Ecto neural progenitor cell (in vitro differentiated cells): ENCODE measurements at places on chromosomes 2 and 18.
A peak's percentile ranks its signal among the peaks of the same experiment; 100 is the strongest.

DNA sequence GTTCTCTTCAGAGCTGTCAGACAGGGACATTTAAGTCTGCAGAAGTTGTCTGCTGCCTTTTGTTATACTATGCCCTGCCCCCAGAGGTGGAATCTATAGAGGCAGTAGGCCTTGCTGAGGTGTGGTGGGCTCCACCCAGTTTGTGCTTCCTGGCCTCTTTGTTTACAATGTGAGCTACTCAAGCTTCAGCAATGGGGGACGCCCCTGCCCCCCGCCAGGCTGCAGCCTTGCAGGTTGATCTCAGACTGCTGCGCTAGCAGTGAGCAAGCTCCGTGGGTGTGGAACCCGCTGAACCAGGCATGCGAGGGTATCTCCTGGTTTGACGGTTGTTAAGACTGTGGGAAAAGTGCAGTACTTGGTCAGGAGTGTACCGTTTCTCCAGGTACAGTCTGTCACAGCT is 24.0 kb upstream of the PAIP2B start:
- no peak for DNase-seq

DNA sequence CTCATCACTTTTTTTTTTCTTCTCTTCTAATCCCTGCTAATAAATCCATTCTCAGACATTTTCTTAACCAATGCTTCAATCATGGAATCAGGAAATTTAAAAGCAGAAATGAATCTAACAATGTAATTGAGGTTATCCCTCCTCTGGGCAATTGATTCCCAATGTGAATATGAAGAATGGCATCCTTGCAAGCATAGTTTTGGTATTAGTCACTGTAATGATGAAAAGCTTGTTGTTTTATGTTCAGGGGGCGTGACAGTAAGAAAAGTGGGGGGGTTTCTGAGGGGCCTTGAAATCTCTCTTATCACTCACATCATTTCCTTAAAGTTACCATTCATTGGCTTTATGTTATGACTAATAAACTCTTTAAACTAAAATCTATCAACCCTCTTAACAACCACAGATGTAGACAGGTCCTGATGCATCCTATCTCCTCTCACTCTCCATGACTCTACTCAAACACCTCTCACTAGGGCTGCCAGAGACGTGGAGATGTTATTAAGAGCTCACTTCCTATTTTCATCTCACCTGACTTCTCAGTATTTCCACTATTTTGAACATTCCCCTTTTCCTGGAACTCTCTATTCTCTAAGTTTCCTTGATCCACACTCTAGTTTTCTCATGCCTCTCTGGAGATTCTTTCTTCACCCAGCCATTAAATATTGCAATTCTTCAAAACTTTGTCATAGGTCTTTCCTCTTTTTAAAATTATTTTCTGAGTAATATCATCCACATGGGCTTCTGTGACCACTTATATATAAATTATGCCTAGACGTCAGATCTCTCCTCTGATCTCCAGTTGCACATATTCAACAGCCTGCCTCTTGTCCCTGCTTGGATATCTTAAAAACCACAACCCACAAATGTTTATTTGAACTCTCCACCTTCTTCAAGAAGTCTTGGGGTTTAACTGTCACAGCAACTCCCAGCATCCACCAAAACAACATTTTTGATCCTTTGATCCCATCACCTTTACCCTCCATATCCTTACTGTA is 332.9 kb downstream of the CDH2 start:
- DNase-seq, result no peak

DNA sequence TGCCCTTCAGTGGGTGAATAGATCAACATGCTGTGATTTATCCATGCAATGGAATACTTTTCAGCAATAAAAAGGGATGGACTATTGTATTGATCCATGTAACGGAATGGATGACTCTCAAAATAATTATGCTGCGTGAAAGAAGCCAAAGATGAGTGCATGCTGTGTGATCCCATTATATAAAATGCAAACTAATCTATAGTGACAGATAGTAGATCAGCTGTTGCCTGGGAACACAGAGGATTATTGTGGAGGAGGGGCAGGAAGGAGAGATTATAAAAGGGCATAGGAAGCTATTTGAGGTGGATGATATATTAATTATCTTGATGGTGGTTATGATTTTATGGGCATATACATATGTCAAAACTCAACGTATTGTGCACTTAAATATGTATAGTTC is 55.5 kb upstream of the ADAM23 start:
- no peak for DNase-seq

DNA sequence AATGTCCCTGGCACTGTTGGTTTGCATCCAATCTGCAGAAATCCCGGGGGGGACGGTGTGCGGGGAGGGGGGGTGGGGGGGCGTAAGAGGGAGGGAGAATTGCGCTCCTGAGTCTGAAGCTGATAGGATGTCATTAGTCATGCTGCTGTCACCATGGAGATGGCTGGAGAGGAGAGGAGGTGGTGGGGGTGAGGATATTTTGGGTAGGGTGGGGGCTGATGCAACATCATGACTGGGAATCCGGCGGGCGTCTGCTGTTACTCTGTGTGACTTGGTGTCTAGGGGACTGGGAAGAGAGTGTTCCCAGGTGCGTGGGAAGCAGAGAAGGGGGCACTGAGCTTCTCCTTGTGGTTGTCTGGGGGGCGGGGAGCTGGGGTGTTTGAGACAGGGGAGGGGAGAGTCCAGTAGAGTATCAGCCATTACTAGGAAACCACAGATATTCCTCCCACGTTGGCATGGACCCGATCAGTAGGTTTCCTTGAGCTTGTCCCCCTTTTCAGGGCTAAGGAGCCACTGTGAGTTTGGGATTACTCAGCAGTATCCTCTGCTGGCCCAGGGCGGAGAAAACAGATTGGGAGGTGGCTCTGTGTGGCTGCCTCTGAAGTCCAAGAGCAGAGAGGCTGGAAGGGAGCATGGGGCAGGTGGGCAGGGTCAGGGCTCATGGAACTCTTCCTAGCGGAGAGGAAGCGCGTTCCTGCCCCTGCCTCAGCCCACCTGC is 18.9 kb downstream of the TET3 start:
- no peak for DNase-seq

- no peak for DNase-seq
Observed at GRCh38 chr2:51812138-51812866, 780.4 kb upstream of the NRXN1 start.

GRCh38 chr18:5890331-5891183 is 4.8 kb downstream of the TMEM200C start:
- DNase-seq, result peak; percentile 82

DNA sequence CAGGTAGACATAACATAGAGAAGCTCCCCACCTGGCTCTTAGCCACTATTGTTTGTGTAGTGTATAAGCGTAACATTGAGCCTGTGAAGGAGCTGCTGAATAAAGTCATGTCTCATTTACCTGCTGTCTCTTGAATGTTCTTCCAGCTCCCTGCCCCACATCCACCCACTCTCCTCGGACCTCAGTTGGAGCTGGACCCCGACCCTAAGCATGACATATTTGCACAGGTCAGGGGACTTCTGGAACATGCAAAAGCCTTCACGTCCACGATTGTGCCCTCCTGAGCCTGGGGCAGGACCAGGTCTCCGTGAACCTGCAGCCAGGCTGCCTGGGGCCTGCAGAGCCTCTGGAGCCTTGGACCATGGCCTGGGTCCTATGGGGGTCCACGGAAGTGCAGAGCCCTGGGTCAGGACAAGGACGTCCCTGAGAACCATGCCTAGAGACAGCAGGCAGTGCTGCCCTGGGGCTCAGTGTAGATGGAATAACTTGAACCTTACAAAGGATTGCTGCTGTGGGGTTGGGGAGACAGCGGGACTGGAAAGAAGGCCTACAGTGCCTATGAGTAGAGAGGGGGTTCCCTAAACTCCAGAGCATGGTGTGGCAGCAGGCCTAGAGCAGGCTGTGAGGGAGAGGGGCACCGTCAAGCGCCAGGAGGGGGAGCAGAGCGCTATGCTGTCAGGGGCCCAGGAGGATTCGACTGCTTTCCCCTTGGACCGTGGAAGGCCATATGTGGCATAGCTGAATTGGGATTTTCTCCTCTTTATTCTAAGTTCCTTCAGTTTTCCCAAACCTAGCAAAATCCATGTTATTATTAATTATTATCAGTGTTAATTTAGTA is 99.9 kb upstream of the ZNF236 start:
- DNase-seq, result no peak

DNA sequence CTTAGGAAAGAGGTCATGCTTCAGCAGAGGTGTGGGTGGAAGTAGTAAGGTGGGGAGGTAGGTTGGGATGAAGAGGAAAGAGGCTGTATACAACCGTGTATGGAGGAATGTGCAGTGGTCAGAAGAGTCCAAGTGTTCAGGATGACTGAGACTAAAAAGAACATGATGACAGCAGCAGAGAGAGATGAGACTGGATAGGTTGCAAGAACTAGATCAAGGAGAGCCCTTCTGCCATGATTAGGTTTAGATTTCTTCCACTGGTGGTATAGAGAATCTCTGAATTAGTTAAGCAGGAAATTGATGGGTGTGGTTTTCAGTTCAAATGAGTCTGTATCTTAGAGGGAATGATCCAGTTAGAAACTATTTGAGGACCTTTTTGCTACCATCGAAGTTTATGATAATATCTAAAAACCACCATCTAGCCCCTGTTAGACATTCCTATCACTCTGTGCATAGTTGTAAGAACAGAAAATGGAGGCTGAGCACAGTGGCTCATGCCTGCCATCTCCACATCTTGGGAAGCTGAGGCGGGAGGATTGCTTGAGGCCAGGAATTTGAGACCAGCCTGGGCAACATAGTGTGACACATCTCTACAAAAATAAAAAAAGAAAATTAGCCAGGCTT is 221.0 kb downstream of the LTBP1 start:
- DNase-seq, result no peak

DNA sequence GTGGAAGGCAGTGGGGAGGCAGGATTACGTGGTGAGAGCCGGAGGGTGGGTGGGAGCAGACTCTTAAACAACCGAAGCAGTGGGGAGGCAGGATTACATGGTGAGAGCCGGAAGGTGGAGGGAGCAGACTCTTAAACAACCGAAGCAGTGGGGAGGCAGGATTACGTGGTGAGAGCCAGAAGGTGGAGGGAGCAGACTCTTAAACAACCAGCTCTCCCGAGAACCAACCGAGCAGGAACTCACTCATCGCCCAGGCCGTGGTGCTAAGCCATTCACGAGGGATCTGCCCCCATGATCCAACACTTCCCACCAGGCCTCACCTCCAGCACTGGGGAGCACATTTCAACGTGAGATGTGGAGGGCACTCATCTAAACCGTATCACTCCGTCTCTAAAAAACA is 87.7 kb downstream of the RTP5 start:
- no peak for DNase-seq

- DNase-seq, result no peak
Observed at GRCh38 chr2:237453671-237454070, 33.4 kb upstream of the MLPH start.

DNA sequence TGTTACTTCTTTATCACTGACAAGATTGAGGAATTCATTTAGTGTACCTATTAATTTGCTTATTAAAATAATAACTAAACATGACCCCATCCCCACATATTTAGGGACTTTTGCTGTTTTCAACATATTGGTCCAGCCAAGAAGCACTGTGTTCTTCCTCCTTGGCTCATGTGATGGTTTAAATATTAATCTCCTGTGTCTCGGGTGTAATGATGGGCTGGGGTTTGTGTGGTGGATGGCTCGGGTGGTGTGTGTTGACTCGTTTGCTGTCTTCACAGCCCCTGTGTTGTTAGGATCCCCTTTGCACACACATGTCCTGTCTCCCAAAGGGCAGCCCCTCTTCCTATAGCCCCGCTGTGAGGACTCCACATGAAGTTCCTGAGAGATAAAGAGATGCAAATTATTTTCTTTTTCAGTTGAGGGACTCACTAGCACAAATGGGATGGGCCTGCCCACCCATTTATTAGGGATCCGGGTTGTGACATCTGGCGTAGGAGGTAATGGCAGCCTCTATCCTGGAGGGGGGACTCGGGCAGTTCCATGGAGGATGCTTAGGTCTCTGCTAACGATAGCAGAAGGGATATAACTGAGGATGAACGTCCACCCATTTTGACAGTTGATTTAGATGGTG is 53.4 kb downstream of the FHOD3 start:
- DNase-seq, result no peak

GRCh38 chr2:86337244-86337835 is at the start of gene REEP1:
Gene REEP1, minus strand, starts transcription at chr2:86337626. Its CDS starts 116 bp downstream, at chr2:86337510.
- peak; percentile 78 for DNase-seq

DNA sequence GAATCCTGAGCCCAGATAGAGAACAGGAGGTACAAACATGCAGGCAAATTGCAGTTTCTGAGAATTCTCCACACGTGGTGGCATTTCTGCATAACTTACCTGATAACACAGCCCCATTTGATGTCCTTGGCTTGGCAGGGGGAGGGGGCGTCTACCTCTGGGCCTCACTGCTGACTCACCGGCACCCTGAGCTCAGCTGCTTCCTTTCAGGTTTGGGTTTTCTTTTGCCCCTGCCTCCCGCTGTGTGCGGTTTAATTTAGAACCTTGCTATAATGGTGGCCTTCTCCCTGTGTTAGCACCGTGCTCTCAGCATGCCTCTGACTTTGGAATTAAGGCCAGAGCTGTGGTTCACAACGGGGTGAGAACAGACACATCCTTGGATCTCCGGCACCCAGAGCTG is 4.4 kb downstream of the CTIF start:
- DNase-seq, result no peak

DNA sequence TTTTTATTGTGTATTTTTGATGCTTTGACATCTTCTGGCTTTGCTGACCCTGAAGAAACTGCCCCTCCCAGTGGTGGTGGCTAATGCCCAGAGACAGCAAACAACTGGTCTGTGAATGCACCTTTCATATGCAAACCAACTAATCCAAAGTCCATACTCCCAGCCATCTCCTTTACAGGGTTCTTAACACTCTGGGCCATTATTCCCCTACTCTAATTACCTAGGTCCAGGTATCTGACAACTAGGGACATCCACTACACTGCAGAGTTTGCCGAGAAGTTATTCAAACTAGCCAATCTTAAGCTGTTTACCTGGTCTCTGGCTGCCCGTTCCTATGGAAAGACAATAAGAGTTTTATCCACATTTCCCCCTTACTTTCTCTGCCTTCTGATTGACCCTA is 73.6 kb downstream of the FSHR start:
- DNase-seq, result no peak

GRCh38 chr2:191158193-191158592 is 7.4 kb upstream of the STAT4 start:
- no peak for DNase-seq

GRCh38 chr2:242098445-242099128 is 229.1 kb downstream of the RTP5 start:
- no peak for DNase-seq

GRCh38 chr2:1559589-1560175 is 146.4 kb downstream of the TPO start:
- no peak for DNase-seq

- DNase-seq, result no peak
Observed at GRCh38 chr2:46241344-46241743, 55.9 kb upstream of the EPAS1 start.

GRCh38 chr2:237637429-237638135 is 10.2 kb downstream of the LRRFIP1 start:
- no peak for DNase-seq

GRCh38 chr2:190636361-190636760 is 12.5 kb upstream of the NAB1 start:
- DNase-seq, result no peak

- no peak for DNase-seq
Observed at GRCh38 chr2:69616755-69617154, 26.8 kb downstream of the AAK1 start.
